ENCODE measurements at places on chromosomes 11 and 22. TPM values are rescaled to one million over a fixed set of nuclear protein-coding genes. Genes with fewer than 3 reads are reported as not detected.

DNA sequence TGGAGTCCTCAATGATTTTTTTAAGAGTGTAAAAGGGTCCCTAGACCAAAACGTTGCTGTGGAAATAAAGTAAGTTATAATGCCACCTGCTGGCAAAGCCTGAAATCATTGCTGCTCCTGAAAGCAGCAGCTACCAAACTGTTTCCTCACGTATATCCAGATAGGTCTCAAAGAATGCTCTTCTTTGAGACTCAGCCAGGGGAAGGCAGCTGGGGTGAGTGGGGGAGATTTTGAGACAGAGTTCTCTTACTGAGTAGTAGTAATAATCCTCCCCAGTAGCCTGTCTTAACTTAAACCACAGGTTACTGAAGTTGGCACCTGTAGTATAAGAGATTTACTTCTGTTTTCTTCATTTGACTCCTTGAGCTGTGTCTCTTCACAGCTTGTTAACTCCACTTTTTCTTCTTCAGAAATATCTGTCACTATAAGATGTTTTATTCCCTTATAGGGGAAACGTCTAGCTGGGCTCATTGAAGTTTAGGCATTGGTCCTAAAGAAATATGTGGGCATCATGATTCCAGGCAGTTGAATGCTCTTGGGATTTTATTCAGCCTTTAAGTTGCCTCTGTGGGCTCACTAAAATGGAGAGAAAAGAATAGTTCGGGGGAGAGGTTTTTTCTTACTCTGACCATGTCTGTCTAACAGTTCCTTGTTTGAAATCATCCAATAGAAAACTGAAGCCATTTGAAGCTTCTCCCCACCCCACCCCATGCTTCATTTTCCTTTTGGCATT is 77.9 kb downstream of the BTBD10 start:
- DNase-seq = no peak

- no peak for DNase-seq
These were observed 249.4 kb downstream of the SBF2 start for GRCh38 chr11:10044618-10045017.

- peak; percentile 38 for DNase-seq
These were observed 20.5 kb downstream of the MRE11 start for GRCh38 chr11:94472916-94473799.

GRCh38 chr11:69373251-69373635 is 79.3 kb downstream of the MYEOV start:
- DNase-seq = no peak

CCDC88B gene
- total RNA-seq = 106 TPM

GLYAT gene
- total RNA-seq = not detected

All from activated CD4-positive, alpha-beta memory T cell treated with anti-CD3 and anti-CD28 coated beads, Interleukin-2, amount 10 ng/mL, durations not matched to agents 7 days and 5 days (primary cell).